ENCODE measurements at places on chromosomes 4 and X.

- no peak for DNase-seq
Measured at GRCh38 chr4:102447413-102447812, 53.7 kb upstream of the NFKB1 start.

DNA sequence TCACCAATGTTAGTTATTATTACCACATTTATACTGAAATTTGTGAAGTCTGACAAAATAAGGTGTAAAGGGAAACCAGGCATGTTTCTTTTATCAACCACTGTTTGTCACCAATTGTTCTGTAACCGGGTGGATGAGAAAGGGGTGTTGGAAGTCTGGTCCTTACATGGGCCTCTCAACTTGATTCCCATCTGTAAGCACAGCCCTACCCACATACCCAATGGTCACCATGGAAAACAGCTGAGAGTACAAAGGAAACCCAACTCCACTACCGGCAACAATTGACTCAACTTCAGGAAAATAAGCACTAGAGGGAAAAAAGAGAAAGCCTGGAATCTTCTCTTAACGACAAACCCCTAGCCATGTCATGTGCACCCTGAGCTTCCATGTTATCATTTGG, 70.8 kb upstream of the PTCHD1 start:
- DNase-seq, result no peak

DNA sequence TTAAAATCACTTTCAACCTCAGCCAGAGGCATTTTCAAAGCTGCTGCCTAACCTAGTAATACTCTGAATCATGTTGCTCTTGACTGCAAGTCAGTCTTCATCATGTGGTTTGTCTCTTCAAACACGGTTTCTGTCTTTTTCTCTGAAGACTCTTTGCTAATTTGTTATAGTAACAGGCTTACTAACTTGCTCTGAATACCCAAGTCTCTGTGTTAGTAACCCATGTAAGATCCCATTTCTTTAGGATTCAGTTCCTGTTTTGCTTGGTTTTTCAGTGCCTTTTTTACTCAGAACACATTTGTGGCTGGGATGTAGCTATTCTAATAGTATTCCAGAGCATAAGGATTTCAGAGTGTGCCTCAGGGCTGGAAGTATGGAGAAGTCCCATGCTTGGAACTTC, 1450.6 kb upstream of the IGFBP7 start:
- no peak for DNase-seq

DNA sequence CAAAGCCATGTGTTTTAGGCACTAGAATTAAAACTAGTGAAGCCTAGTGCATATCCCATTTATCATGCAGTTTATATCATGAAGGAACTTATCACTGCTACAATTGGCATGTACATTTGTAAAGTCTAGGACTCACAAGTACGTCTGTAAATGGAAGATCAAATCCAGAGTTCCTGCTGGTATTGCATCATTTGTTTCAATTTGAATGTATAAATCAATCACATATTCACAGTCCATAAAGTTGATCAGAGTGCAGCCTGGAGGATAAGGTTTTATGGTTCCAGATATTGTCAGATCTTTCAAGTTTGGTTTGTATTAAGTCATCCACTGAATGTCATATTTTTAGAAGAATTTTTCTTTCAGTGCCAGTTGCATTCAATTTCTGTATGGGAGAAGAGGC, 32.6 kb upstream of the PDE5A start:
- no peak for DNase-seq

DNA sequence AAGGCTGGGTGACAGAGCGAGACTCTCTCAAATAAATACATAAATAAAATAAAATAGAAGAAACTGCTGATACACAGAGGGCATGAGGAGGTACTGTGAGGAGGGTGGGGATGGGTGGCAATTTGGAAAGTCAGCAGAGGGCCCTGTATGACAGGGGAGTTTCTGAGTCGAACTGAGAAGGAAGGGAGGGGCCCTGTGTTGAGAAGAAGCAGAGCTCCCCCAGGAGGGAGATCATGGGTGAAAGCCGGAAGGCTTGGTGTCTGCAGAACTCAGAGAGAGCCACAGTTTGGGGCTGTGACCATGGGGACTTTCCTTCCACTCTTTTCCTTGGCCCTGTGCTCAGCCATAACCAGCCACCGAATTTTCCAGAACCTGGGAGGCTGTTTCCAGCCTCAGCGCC, 24.8 kb upstream of the AFAP1 start:
- DNase-seq, result no peak

DNA sequence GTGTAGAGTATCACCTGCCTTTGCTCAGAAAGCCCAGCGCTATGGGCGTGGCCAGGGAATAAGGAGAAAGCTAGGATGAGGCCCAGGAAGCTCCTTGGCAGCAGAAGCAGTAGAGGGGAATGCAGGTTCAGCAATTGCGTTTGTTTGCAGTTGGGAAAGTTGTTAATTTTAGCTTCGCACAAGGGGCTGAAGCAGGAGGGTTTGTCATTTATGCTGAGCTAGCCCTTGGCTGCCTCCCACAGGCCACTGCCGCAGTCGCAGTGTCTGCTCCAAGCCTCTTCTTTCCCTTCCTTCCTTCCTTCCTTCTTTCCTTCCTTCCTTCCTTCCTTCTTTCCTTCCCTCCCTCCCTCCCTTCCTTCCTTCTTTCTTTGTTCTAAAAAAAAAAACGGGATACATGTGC, 21.5 kb downstream of the FRMPD3 start:
- DNase-seq, result no peak

GRCh38 chrX:129959493-129959832, 23.0 kb upstream of the BCORL1 start:
- DNase-seq, result no peak

DNA sequence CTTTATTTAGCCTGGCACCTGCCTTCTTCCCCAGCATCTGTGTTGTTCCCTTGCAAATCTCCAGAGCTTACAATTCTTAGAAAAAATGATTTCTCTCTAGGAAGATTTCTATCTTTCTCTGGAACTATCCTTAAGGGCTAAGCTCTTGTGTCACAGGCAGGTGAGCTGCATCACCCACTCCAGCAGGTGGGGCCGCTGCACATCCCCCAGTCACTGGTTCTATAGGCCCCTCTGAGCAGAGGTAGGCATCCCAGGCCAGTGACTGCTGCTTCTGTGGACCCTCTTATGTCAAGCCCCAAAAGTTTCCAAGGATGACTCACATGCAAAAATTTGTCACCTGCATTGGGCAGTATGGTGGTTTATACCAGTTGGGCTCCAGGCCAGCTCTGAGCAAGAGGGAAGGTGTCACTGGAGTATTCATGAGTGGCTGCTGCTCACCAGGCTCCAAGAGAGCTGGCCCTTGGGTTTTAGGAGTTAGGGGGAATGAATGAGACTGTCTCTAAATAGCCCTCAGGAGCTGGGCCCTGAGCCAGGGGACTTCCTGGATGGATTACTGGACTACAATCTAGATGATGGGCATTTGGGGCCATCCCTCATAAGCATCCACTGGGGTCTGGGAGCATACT, 208.1 kb upstream of the EOLA2 start:
- no peak for DNase-seq

GRCh38 chr4:41257257-41257901, 651 bp downstream of the UCHL1 start:
- DNase-seq, result peak; percentile 19

- no peak for DNase-seq
Measured at GRCh38 chrX:11103751-11104150, 7.4 kb upstream of the HCCS start.

- no peak for DNase-seq
Measured at GRCh38 chr4:186939226-186939625, 215.6 kb upstream of the FAT1 start.

DNA sequence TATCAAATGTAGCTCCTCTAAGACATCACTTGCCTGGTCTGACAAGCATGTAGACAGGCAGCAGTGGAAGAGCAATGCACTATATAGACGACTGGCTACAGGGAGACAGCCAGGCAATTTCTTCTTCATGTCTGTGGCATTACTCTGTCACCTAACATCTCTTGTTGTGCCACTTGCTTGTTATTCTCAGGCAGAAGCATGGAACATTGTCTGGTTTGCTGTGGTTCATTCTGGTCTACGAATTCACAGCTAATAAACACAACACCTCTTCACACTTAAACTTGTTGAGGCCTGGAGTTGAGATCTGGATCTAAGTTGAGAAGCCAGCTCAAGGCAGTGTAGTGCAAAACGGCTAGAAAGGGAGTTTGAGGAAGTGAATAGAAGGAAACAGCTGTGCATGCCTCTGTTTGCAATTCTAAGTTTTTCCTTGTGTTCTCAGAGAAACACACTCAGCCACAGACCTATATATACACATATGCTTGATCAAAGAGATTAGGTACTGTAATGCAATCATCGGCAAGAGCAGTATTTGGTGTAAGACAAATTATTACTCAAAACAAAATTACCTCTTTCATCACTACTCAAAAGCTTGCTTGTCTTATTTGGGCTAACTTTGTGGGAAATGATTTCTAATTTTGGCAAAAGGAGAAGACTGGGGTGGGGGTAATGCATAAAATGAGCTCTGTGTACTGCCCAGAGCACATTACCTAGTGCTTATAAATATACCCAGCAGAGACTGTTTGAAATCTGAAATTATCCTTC, 243.8 kb downstream of the PPP3CA start:
- no peak for DNase-seq

DNA sequence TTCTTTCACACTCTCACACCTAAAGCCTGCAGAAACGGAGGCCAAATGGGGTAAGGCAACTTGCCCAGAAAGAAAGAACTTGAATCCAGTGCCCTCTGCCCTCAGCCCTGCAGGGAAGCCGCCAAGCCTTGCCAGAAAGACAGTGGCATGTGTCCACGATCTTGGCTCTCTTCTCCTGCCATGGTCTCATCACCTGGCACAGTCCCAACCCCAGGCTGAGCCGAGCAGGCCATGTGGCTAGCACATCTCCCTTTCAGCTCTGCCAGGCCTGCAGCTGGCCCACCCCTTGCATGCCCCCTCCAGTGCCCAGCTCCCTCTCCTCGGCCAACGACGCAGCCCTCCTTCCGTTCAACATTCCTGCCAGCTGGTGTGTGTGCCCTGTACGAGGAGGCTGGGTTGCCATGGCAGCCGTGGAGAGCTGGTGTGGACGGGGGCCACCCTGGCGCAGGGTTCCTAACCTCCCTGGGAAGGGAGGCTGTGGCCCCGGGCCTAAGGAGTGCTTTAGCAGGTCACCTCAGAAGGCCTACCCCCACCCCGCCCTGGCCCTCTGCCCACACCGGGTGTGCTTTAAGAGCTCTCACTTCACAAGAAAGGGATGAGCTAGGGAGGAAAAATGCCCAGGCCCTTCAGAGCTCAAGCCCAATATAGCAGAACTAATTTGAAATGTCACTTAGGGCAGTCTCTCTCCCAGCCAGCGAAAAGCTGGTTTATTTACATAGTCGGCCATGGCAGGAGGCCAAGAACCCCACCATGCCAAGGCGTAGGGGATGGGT, 73.0 kb upstream of the PJA1 start:
- DNase-seq, result no peak

- no peak for DNase-seq
Measured at GRCh38 chrX:119500061-119500800, 32.0 kb downstream of the SLC25A5 start.

DNA sequence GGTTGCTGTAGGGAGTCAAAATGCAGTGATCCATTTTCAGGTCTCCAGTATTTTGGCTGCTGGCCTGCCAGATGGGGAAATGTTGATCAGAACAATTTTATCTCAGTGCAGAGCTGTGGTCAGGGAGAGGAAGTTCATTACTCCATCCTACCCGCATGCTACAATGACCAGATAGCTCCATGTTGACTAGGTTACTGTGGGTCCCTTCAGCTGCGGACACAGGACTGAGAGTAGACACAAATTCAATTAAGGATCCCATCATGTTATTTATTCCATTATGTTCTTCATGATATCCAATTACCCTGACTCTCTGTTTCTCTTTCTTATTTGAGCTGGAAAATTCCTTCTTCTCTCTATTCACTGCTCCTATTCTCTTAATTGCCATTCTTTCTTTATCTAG, 16.3 kb downstream of the SYNPO2 start:
- DNase-seq, result no peak

DNA sequence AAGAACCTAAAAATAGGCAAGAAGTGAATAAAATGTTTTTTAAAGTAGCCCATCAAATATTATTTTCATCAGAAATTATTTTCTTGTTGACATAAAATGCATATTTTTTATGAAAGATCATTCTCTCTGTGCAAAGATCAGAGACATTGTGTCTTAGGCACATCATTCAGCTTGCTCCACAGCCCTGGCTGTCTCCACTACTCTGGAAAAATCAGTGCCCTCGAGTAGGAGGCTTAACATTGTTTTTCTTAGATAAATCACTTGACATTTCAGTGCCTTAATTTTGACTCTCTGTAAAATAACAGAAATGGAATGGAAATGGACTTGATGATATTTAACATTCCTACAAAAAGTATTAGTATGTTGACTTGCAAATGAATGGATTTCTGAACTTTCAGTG, 77.9 kb downstream of the FAT4 start:
- no peak for DNase-seq

GRCh38 chrX:29903360-29903759, 312.0 kb upstream of the MAGEB2 start:
- DNase-seq, result no peak

- no peak for DNase-seq
Measured at GRCh38 chrX:96833333-96833732, 50.4 kb upstream of the RPA4 start.

DNA sequence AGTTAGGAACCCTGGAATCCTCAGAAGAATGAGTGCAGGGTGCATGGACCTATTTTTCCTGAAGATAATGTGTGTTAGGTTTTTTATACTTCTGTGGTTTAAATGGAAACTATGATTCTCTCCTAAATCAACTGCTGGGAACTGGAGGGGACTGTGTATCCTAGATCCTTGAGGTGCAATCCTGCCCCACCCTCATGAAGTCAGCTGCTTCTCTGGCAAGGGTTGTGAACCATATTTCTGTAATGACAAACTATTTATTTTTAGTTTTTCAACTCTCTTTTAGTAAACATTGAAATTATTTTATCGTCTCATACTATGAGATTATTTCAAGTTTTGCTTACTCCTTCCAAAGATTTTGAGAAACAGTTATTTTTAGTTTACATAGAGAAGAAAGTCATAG, 25.8 kb upstream of the VEGFC start:
- no peak for DNase-seq

DNA sequence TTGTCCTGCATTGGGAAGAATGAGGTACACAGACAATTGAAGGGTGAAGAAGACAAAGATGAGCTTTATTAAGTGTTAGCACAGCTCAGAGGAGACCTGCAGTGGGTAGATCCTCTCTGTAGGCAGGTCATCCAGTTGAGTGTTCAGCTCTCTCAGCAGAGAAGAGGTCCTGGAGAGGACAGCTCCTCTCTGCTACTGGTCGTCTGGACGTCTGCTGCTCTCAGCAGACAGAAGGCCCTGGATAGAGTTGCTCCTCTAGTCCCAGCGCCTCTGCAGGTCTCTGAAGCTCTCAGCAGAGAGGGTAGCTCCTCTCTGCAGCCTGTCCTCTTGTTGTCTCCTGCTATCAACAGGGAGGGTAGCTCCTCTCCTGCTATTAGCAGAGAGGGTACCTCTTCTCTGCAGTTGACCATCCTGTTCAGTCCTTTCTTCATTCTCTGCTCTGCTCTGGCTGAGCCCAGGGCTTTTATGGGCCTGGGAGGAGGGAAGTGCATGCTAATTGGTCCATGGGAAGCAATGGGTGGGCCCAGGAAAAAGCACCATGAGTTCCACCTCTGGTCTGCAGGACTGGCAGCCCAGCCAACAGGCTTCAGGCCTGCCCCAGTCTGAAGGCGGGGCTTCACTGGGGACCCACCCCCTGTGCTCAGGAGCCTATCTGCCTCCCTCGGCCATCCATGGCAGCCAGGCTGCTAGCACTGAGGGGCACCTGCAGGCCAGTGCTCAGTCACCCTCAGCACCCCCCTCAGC, 54.1 kb upstream of the IBSP start:
- no peak for DNase-seq

Measured in activated T-cell treated with anti-CD3 and anti-CD28 coated beads for 4 hours (primary cell).